ENCODE measurements at places on chromosomes 7 and 10.

GRCh38 chr7:157972914-157973313, 614.7 kb downstream of the PTPRN2 start:
- DNase-seq, result no peak

DNA sequence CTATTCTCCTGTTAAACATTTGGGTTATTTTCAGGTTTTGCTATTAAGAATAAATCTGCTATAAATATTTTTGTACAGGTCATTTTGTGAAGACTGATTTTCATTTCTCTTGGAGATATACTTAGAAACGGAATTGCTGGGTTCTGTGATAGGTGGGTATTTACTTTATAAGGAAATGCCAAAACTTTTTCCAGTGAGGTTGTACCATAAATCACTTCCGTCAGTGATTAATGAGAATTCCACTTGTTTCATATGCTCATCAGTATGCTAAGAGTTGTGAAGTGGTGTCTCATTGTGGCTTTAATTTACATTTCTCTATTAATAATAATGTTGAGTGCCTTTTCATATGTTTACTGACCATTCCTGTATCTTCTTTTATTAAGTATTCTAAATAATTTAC, 84.0 kb upstream of the KLF14 start:
- DNase-seq, result no peak

DNA sequence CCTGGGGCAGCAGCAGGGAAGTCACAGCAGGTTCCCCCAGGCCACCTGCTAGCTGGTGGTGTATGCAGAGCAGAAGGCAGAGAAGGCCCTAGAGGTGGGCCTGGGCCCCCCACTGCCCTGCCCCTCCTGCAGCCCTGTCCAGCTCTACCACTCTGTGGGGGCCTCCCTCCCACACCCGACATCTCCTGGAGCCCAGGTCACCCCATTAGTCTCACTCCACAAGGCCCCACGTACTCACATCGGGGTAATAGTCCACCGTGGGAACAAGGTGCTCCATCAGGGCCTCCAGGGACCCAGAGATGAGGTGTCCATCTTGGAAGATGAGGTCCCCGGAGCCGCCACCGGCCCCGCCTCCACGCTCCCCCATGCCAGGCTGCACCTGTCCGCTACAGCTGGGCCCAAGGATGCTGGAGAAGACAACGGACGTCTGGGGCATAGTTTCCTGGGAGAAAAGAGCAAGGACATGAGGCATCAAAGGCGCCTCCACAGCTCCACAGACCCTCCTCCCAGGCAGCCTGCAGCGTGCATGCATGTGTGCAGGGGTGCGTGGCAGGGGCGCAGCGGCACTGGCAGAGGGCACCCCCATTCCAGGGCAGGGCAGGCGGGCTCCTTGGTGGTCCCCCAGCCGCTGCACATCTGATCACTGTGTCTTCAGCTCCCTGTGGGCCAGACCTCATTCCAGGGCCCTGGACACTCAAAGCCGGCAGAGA, 61.0 kb downstream of the RASGEF1A start:
- no peak for DNase-seq

DNA sequence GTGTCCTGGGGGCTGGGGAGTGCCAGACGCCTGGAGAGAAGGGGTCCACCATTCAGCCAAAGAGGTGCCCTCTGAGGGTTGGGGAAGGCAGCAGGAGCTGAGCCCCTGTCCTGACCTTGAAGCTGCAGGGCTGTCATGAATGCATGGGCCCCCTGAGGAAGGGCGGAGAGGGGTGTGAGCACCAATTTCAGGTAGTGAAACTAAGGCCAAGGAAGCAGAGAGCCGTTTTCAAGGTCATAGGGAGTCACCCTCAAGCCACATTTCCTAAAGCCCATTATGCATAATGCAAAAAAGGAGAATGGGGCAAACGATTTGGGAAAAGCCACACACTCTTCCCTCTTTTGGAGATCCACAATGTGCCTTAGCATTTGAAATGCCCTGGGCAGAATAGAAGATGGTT, 37.2 kb downstream of the FIGNL1 start:
- DNase-seq, result no peak

DNA sequence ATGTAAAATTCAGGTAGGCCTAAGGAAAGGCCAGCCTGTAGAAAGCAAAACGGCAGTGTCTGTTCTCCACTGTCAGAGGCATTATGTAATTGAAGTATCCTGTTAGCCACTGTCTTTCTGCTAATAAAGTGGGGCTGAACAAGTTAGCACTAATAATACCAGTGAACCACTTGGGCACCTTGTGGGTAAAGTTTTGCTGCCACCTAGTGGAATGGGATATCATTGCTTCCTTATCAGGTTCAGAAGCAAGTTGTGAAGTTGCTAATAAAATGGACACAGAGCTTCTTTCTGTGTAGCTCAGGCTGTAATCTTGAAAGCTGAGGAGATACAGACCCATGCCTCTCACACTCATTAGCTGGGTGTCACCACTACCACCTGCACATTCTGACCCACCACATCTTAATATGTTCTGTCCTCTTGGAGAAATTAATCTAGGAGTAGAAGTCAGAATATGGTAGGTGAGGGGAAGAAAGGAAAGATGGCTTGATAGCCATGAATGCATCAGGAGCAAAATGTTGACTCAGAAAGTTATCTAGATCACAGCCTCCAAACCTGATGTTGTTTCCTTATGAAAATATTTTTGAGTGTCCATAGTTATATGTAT, 175.1 kb downstream of the SEPTIN7 start:
- peak; percentile 17 for DNase-seq

DNA sequence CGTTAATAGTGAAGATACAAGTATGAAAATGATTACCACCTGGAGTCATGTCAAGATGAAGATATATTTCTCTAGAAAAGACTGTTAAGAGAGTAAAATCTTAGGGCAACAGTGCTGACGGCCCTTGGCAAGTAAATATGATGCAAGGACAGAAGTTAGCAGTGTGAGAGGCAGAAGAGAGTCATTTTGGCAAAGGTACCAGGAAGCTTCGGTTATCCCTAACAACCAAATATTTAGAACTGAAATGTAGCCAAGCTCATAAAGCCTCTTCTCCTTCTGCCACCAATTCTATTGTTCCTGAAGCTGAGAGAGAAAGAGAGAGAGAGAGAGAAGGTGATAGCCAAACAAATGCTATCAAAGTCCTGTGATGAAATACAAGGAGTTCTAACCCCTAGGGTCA, 109.6 kb downstream of the MACC1 start:
- no peak for DNase-seq

DNA sequence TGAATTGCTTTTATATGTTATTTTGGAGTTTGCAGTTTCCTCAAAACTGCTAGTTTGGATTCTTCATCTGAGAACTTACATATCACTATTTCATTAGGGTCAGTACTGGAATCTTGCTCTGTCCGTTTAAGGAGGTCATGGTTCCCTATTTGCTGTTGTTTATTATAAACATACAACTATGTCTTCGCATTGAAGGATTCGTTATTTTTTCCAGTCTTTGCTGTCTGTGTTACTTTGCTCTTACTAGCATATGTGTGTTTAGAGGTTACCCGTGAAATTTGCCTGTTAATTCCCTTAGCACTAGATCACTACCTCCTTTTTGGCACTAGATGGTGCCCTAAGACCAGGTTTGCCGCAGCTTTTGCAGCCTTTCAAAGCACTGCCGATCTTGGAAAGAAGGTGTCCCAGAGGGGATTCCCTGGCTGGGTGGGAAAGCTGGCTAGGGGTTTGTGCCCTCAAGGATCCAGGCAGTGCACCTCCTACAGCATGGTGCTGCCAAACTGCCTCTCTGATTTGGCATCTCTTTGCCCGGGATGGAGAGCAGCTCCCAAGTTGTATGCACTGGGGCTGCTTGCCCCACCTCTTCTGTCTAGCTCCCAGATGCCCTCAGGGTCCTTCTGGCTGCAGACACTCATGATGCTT, 103.1 kb upstream of the APBB1IP start:
- peak; percentile 9 for DNase-seq

DNA sequence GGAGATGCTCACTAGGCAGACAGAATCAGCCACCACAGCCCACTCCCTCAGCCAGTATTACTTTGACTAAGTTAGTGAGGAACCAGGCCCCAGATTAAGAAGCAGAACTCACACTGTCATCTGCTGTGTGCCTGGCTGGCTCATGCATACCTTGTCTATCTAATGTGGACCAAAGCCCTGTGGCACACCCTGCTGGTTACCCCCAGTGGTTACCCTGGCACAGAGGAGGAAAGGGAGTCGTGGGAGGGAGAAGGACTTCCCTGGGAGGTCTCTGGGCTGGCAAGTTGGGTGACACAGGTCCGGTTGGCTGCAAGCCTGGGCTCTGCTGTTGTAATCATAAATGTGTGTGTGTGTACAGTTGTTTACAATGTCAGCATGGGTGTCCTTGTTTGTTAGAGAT, 7.5 kb upstream of the SH2D4B start:
- DNase-seq, result no peak

DNA sequence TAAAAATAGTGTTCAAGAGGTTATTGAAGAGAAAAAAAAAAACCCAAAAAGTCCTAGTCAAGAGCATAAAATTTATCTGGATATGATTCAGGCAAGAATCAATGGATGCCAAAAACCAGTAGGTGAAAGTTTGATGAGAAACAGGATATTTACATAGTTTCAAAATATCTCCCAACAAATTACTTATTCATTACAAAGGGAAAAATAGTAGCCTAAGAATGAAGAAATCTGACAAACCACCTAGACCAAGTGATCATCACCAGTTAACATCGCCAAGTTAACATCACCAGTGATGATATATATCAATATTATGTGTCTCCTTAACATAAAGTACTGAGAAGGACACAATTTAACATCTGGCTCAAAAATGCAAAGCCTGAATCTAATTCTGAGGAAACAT, 85.2 kb downstream of the RNLS start:
- DNase-seq, result no peak

GRCh38 chr10:96998329-96998888, 166.3 kb downstream of the LCOR start:
- DNase-seq, result no peak

All from stimulated activated CD8-positive, alpha-beta memory T cell treated with anti-CD3 and anti-CD28 coated beads, Interleukin-4, amount 100 ng/mL, for 4 hours (primary cell).